ENCODE measurements at places on chromosomes 5 and 9.

- no peak for DNase-seq
These were observed 28.3 kb upstream of the ERGIC1 start for GRCh38 chr5:172805736-172806255.

GRCh38 chr5:55344392-55344992 is 36.7 kb downstream of the MTREX start:
- peak; percentile 57 for DNase-seq

GRCh38 chr5:104045987-104046386 is 483.4 kb upstream of the NUDT12 start:
- no peak for DNase-seq

DNA sequence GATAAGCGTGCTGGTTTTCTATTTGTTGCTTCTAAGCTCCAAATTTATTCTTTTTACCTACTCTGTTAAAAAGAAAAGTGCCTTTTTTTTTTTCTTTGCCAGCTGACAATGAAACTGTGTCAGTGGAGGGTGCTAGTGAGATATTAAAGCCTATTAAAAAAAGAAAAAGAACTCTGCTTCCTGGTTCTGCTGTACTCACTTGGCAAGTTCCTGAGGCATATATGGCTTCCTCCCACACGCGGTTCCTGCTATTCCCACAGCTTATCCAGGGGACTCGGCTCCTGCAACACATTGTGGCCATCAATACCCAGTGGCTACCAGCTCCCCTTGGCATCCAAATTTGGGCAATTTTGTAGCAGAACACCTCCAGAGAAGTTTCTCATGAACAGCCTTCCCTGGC is 1977.7 kb upstream of the CDH9 start:
- no peak for DNase-seq

- no peak for DNase-seq
These were observed 579 bp downstream of the SLC12A7 start for GRCh38 chr5:1111241-1111726.

DNA sequence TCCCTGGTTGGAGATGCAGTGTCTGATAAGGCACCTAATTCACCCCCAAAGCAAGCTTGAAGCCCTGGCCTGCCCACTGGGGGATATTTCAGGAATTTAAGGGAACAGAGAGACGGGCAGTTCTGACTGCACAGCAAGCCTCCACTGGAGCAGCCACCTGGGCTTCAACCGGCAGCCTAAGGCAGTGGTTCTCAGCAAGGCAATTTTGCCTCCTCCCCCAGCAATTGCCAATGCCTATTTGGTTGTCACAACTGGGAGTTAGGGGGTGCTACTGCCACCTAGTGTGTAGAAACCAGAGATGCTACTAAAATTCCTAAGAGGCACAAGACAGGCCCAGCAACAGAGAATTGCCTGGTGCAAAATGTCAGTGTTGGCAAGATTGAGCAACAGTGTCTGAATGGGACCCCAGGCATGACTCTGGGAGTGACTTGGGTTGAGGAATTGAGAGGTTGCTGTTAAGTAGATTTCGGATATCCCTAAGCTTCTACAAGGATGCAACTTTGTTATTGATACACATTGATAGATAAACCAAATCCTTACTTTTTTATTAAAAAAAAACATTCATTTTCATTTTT is 58.7 kb upstream of the CTSL start:
- DNase-seq = no peak

DNA sequence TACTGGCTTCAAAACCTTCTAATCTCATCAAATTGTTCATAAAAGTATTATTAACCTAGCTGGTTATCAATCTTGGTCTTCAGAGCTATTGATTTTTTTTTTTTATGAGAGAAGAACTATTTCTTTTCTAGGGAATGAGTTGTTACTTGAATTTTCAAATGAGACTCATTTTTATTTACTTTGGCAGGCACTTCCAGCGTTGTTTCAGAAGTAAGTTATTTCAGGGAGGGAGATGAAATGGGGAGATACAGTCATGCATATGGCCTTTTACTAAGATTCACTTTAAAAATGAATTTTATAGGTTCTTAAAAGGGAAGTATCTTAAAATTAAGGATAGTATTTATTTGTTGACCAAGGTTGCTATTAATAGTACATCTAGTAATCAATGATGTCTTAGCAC is 129.6 kb downstream of the IZUMO3 start:
- DNase-seq = no peak
